ENCODE measurements at places on chromosomes 16 and 17.

GRCh38 chr17:65888649-65889048 is 303.3 kb downstream of the CEP112 start:
- DNase-seq = no peak

- DNase-seq = no peak
Measured at GRCh38 chr16:8967132-8967821, 3.6 kb upstream of the USP7 start.

GRCh38 chr16:87826798-87827587 is 42.3 kb downstream of the SLC7A5 start:
- DNase-seq = no peak

- DNase-seq = no peak
Measured at GRCh38 chr17:17147821-17148220, 58.3 kb downstream of the PLD6 start.

GRCh38 chr17:76511668-76512365 is 10.6 kb upstream of the RHBDF2 start:
- no peak for DNase-seq

- DNase-seq = no peak
Measured at GRCh38 chr16:25580041-25580440, 111.7 kb upstream of the HS3ST4 start.

GRCh38 chr16:83609178-83609577 is 198.6 kb upstream of the HSBP1 start:
- DNase-seq = no peak

DNA sequence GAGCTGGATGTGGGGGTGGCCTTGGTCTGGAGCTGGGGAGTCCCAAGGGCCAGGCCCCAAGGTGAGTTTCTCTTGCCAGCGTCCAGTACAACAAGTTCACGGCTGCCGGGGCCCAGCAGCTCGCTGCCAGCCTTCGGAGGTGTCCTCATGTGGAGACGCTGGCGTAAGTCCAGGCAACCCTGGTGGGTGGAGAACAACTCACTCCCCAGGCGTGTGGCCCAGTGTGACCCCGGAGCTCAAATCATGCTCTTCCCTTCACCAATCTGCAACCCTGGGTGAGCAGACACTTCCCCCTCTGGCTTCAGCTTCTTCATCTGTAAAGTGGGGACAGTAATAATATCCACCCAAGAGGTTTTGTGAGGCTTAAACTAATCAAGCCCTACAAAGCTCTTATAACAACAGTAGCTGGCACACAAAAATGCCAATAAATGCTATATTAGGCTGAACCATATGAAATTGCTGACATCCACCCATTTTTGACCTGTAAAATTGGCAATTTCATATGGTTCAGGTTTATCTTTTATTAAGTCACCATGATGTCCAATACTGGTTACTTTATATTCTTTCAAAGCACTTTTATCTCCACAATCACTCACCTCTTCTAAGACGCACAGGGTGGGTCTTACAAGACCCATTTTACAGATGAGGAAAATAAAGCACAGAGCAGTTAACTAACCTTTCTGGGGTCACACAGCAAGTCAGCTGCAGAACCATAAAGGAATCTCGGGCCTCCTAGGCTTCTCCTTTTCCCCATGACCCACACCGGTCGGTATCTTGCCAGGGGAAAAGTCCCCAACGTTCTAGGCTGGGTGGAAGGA is 19.7 kb downstream of the DEXI start:
- DNase-seq = no peak

DNA sequence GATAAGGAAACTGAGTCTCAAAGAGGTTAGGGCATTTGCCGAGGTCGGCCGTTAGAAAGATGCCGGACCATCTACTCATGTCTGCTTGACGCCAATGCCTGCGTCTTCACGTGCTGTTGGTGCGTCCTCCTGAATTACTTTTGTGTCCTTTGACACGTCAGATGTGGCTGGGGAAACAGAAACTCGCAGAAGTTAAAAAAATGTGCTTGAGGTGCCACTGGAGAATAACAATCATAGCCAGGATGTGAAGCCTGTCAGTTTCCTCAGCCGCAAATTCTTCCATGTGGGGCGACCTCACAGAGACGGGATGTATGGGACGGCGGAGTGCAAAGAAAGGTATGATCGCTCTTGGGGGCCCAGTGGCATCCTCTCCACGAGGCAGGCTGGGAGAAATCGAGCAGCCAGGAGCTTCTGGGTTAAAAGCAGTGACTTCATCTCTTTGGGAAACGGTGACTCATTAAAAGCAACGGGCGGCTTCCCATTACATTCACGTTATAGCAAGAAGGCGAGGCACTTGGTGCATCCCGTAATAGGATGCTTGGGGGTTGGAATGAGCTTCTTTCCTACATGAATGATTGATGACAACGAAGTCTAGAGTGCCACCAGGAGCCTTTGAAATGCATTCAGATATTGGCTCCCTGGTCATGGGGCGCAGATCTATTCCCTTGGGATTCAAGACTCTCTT is 67.8 kb downstream of the BMERB1 start:
- DNase-seq = peak; percentile 68

- DNase-seq = no peak
Measured at GRCh38 chr16:31215287-31216162, 1.4 kb downstream of the PYDC1 start.

- DNase-seq = no peak
Measured at GRCh38 chr16:57703416-57704010, 8.9 kb downstream of the DRC7 start.

GRCh38 chr17:59558039-59558438 is 7.4 kb upstream of the DHX40 start:
- no peak for DNase-seq

GRCh38 chr17:6703751-6704150 is 9.4 kb downstream of the SLC13A5 start:
- no peak for DNase-seq

DNA sequence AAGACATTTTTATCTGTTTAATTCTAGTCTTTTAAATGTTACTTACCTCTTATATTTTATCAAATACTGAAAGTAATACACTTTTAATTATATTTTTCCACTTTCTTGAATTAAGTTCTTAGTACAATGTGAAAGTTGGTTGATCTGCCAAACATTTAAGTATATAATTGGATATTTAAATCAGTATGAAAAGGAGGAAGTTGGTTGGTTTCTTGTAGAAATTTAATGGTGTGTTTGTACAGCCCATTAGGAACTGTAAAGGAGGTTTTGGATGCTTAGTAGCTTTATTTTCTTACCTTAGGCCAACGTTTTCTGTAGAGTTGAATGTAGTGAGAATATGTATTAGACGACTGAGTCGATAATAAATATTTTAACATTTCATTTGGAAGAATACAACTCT is 5.4 kb downstream of the NFATC3 start:
- DNase-seq = no peak

DNA sequence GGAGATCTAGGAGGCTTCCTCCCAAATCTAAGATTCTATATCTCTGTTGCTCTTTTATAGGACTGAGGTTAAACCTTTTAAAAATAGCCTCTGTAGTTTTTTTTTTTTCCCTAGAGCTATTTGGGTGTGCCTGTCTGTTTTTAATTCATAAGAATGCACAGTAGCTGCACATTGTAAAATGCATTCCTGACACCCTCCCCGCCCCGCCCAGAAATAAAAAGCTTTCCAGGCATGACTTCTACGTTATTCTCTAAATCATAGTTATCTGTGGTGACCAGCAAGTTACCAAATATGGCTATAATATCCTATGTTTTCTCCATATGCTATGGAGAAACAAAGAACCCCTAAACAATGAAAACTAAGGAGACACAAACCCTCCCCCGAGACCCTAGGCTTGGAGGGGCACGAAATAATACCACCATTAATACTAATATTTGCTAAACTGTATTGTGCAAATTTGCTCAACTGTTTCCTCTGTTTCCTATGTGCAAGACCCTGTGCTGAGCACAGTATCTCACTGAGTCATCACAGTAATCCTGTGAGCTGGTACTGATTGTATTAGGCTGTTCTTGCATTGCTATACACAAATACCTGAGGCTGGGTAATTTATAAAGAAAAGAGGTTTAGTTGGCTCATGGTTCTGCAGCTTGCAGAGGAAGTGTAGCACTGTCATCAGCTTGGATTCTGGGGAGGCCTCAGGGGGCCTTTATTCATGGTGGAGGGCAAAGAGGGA is 388.3 kb downstream of the CA10 start:
- no peak for DNase-seq

Measured in brain pericyte (primary cell).